ENCODE measurements at places on chromosomes 16 and 17.

DNA sequence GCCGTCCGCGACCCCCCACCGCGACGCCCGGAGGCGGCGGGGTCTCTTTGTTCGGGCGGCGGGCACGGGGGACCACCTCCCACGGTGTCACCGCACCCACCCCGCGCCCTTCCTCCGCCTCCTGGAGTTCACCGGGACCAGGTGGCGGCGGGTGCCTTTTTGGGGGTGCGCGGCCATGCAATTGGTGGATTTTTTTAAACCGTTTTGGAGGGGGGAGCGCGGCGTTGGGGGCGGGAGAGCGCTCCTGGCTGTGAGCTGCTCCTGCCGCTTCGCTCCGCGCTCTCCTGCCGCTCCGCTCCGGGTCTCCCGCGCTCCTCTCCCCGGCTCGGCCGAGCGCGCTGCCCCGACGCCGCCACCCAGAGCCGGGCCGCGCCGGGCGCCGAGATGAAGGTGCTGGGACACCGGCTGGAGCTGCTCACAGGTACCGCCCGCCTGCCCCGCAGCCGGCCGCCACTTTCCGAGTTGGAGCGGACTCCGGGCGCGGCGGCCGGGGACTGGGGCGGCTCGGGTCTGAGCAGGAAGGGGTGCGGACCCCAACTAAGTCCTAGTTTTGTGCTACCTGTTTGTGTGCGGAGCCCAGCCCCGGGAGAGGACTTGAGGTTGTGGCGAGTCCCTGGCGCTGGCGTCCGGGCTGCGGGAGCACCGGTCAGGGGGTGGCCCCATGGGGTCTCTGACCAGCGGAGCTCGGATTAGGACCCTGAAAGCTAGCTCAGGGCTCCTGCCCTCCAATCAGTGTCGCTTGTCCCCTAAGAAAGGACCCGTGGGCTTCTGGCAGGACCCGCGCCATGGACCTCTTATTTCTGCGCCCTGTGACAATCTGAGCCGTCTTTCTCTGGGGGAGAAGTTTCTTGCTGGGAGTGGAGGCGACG is 35.7 kb upstream of the NDRG4 start:
- DNase-seq: peak; percentile 60

- DNase-seq: no peak
These were observed 50.1 kb downstream of the NACA2 start for GRCh38 chr17:61540874-61541273.

- peak; percentile 53 for DNase-seq
These were observed 27.7 kb upstream of the SBK1 start for GRCh38 chr16:28264656-28265055.

GRCh38 chr16:9904526-9904925 is 277.7 kb downstream of the GRIN2A start:
- DNase-seq: no peak

GRCh38 chr16:84729716-84730320 is 30.0 kb downstream of the USP10 start:
- DNase-seq: no peak

GRCh38 chr16:86930001-86930400 is 351.7 kb downstream of the FOXL1 start:
- DNase-seq: no peak

GRCh38 chr17:79902146-79902791 is 63.0 kb upstream of the CBX4 start:
- DNase-seq: no peak

- DNase-seq: no peak
These were observed 381.5 kb downstream of the CPPED1 start for GRCh38 chr16:12422233-12422632.

- DNase-seq: no peak
These were observed 65.2 kb downstream of the NKD1 start for GRCh38 chr16:50613281-50613963.

GRCh38 chr17:65055280-65055707 is 1.2 kb downstream of the GNA13 start:
- DNase-seq: no peak

GRCh38 chr16:7545251-7545650 is 212.6 kb downstream of the RBFOX1 start:
- no peak for DNase-seq

DNA sequence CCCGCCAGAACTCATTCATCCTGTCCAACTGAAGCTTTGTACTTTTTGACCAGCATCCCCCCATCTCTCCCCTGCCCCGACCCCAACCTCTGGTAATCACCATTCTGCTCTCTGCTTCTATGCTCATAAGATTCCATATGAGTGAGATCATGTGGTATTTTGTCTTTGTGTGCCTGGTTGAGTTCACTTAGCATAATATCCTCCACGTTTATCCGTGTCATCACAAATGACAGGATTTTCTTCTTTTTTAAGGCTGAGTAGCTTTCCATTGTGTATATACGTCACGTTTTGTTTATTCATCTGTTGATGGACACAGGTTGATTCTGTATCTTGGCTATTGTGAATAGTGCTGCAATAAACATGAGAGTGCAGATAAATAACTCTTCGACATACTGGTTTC is 278.9 kb downstream of the SNX29 start:
- DNase-seq: no peak

DNA sequence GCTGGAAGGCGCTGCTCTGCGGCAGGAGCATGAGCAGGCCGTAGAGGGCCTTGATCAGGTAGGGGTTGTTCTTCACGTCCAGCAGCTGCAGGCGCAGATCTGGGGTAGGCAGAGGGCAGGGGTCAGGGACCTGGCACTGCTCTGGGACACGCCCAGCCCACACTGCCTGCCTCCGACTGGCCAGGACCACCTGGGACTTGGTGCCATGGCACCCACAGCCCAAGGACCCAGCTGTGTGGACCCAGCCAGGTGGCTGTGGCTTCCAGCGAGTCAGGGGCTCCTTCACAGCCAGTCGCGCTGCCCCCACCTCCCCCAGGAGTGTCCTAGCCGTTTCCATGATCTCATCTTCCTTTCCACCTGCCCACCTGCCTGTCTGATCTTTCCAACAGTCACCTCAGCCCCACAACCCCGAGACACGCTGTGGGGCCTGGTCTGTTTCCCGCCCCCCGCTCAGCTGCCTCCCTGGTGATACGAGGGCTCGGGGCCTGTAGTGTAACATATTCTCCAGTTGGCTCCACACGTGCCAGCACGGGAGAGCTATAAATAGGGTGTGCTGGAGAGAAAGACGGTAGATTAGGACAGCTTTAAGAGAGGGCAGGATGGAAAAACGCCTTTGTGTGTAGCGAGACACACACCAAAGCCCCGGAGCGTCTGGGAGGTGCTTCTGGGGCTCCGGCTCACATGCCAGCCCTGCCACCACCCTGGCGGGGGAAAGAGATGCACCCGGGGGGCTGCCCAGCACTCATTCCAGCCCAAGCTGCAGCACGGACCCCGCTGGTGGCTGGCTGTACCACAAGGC is 7.2 kb upstream of the MTSS2 start:
- DNase-seq: no peak

GRCh38 chr17:31327534-31328159 is 6.2 kb upstream of the EVI2A start:
- DNase-seq: no peak

DNA sequence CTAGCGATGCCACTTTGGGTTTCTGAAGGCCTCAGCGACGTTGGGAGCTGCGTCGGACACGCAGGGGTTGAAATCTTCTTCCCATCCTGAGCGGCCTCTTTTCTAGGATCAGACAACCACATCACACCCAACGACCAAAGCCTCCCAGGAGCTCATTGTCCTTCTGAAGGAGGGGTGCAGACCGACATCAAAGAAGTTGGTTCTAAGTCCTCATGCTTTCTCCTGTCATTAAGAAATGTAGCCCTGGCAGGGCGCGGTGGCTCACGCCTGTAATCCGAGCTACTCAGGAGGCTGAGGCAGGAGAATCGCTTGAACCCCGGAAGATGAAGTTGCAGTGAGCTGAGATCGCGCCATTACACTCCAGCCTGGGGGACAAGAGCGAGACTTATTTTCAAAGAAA is 1681.9 kb downstream of the TP53TG3F start:
- no peak for DNase-seq

DNA sequence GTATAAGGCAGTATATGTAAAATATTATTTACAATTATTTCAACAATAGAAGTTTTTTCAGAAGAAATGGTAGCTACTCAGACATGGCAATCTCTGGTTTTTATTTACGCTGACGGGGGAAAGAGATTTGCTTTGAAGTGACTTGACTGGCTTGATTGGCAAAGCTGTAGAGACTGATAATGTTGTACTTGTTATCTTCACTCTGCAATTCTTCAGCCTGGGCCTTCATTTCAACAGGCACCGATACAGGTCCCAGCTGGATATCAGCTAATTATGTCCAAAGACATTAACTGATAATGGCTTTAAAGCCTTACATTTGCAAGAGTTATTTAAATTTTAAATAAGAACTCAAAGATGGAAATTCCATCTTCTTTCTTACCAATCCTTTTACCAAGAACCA is 151.4 kb upstream of the HS3ST3A1 start:
- DNase-seq: no peak

GRCh38 chr17:49760932-49761558 is 2.9 kb downstream of the FAM117A start:
- DNase-seq: no peak

GRCh38 chr16:81843243-81843582 is 64.1 kb downstream of the PLCG2 start:
- DNase-seq: no peak

DNA sequence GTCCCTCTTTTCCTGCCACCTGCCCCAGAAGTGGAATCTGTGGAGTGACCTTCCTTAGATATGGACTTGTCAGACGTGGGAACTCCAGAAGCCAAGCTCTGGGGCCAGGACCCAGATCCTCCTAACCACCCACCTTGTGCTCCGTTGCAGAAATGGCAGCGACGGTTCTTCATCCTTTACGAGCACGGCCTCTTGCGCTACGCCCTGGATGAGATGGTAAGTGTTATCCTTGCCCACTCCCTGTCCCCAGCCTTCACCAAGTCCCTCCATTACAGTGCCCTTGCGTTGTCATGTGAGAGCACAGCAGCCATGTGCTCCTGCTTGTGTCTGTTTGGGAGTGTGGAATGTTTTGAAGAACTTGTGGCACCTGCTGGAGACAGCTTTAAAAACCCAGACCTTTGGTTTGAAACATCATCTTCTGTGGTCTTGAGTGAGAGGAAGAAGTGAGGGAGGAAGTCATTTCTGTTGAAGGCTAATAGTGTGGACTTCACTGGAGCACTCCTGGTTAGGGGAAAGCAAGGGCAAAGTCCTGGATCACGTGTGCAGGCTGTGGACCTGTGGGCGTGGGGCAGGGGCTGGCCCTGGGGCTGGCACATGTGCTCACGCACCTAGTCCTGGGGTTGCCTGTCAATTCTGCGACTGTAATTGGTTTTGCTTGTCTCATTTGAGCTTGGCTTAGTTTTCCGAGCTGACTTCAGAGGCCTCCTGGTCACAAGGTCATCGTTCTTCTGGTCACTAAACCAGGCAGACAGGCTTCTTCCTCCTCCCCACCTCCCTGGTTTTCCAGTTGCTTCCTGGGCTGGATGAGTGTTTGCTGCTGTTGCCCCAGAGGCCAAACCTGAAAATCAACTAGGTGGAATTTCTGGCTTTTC is 35.8 kb downstream of the MPRIP start:
- DNase-seq: peak; percentile 28

GRCh38 chr17:8162997-8163977 is 539 bp upstream of the VAMP2 start:
- no peak for DNase-seq

DNA sequence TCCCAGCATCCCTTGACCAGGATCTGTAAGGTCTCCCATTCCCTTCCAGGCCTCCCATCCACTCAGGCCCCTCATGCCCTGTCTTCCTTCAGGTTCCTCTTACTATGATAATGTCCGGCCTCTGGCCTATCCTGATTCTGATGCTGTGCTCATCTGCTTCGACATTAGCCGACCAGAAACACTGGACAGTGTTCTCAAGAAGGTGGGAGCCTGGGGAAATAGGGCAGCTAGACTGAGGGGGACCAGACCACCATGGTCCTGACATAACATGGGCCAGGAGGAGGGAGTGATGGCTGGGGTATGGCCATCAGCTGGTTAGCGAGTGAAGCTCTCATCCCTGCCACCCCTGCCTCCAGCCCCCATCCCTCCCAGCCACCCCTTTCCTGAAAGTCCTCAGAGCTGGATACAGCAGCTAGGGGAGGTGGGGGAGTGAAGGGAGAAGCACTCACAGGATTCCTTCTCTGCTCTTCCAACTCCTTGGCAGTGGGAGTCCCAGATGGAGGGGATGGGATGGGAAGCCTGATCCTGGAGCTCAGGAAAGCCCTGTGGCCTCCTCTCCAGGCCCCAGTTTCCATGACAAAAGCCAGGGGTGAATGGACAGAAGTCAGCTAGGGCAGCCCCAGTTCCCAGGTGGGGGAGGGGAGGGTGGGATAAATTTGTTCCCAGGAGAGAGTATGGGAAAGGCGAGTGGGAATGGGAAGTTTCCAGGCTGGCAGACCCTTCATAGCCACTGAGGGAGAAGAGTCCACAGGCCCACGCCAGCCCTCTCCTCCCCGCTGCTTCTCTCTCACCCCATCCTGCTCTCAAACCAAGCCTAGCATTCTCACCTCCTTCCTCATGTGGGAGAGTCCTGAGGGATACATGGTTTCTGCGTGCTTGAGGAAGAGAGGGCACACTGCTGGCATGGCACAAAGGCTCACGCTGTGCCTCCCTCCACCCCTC is 2.3 kb downstream of the RND2 start:
- DNase-seq: no peak

- no peak for DNase-seq
These were observed 347.2 kb downstream of the SOX9 start for GRCh38 chr17:72467841-72468653.

DNA sequence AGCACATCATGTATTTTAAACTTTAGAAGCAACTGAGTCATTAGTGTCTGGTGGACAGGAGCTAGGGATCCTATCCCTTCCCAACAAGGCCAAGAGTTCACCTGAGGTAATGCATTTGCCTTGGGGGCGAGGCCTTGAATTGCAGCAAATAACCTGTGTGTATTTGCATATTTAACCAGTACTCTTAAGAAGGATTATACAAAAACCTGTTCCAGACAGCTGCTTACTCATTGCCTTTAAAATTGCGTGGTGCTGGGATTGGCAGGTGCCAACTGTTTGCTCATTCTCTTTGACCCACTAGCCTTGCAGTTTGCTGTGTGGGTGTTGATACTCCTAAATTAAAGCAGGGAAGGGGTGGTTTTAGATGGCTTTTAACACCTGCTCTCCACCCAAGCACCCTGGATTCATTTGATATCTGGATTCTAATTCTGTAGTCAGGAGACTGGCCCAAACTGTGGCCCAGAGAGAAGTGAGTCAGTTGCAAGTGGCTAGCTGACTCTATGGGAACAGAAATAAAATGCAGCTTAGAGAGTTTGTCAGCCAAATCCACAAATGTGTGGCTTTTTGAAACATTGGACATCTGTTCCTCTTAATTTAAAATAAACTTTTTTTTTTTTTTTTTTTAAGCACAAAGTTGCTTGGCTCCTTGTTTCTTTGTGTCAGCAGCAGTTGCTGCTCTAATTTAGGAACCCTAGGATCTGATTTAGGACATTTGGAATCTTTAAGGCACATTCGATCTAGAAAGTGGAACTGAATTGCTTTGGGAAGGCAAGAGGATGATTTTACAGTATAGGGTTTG is 46.9 kb downstream of the TUBD1 start:
- DNase-seq: no peak

- DNase-seq: no peak
These were observed 1.5 kb downstream of the PDIA2 start for GRCh38 chr16:284204-285120.

GRCh38 chr17:72219137-72219823 is 98.5 kb downstream of the SOX9 start:
- DNase-seq: no peak
